ENCODE measurements at places on chromosomes 7 and 10.
A peak's percentile ranks its signal among the peaks of the same experiment; 100 is the strongest.

- DNase-seq, result no peak
Observed at GRCh38 chr7:1895664-1896515, 225.8 kb downstream of the ELFN1 start.

DNA sequence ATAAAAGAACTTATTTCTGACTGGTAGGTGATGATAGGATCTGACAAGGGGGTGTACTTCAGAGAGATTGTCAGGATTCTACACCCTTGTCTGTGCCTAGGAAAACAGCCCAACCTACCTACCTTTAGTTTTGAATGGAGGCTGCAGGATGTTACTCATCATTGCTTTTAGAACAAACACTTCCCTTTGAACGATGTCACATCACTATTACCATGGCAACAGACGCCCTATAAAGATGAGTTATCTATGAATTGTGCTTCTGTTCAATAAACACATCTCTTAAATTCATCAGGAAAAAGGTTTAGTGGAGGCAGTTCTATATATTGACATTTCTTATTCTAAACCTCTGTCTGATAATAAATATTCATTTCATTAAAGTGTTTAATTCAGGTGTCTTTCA lies 362.4 kb downstream of the CNTNAP2 start:
- DNase-seq, result no peak

- peak; percentile 29 for DNase-seq
Observed at GRCh38 chr10:131453721-131454634, 142.5 kb upstream of the TCERG1L start.

GRCh38 chr10:75736151-75736640 lies 304.8 kb downstream of the LRMDA start:
- no peak for DNase-seq

DNA sequence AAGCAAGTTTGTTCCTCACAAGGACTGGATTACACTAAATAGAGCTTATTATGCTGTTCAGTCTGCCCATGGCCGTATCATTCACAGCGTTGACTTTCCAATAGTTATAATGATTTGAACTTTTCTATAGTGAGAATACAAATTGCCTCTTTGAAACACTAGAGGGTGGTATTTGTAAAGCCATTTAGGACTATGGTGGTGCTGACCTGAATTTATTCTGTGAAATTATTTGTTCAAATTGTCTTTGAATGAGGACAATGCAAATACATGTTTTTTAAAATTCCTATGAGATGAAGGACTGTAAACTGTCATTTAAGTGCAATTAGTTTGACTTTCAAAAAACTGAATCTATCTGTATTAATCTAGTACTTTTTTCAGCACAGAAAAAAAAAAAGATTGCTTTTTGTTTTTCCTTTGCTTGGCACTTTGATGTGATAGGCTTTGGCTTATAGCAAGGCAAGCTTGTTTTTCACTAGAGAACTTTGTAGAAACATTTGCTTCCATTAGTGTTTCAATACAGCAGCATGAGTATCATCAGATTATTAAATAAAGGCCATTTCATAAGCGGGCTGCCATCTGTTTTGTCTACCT lies 122.7 kb upstream of the TMEM229A start:
- no peak for DNase-seq

- DNase-seq, result no peak
Observed at GRCh38 chr7:91169830-91170191, 94.4 kb upstream of the FZD1 start.

DNA sequence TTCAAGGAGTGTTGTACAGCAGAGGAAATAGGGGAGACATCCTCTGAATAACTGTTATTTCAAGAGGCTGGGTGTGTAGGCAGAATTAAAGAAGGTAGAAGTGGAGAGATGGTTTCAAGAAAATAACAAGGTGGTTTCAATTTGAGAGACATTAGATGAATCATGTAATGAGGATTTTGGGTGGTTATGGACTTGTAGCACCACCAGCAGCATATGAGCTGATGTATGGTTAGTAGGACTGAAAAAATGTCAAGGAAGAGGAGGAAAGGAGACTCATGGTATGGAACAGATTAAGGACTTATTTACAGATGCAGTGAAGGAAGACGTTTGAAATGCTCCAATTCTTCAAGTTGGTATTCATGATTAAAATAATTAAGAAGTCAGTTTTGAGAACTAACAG lies 166.2 kb downstream of the EXOC4 start:
- DNase-seq, result no peak

DNA sequence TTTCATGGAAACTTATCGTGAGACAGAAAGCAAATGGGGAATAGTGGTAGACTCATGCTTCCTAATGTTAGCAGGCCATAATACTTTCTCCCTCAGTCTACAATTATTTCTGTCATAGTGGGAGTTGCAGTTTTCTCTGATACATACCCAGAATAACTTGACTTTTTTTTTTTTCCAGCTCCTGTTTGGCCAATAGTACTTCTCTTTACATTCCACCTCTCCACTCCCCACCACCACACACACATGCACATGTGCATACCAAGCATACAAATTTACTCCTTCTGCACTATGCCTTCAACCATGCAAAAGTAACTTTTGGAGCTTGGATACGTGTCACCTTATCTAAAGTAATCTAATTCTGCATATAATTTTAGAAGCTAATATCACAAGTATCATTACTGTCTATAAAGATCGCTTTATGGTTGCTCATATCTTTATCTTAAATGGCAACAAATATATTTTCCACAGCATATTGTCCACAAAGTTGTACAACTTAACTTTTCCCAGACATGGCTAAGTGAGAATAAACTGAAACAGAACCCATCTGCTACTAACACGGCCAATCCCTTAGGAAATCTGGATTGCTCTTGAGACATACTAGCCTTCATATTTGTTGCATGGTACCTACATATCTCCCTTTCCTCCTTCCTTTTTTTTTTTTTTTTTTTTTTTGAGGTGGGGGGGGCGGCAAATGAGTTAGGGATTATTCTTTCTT lies 49.0 kb downstream of the TES start:
- DNase-seq, result no peak

DNA sequence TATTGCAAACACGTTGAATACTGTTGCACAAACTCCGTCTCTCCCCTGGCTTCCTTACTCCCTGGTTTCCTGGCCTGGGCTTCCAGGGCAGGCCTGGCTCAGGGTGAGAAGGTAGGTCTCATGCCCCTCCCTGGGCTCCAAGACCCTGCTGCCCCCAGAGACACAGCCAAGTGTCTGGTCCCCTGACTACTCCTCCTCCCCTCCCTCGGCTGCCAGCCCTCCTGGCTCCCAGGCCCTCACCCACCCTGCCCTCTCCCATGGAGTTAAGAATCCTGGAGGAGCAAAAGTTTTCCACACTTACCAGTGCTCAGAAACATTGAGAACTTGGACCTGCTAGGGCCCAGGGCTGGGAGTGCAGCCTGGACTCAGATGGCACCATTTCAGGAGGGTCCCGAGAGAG lies 47.2 kb upstream of the RABGEF1 start:
- DNase-seq, result no peak

GRCh38 chr10:123139521-123140163 lies 3.9 kb downstream of the HMX3 start:
- no peak for DNase-seq

DNA sequence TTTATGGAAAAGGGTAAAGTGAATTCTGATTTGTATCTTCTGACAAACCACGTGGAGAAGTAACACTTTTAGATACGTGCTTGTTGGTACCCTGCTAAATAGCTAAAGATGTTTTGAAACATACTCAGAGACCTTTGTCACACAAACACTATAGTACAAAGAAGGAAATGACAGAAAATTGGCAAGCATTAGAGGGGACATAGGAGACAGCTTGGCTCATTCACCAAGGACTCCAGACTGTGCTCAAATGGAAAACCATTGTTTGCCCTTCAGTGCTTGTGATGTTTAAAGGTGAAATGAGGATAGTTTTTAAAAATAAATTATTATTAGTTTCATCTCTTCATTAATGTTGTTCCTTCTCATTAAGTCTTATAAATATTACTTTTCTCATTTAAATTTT lies 34.0 kb upstream of the CD36 start:
- no peak for DNase-seq

DNA sequence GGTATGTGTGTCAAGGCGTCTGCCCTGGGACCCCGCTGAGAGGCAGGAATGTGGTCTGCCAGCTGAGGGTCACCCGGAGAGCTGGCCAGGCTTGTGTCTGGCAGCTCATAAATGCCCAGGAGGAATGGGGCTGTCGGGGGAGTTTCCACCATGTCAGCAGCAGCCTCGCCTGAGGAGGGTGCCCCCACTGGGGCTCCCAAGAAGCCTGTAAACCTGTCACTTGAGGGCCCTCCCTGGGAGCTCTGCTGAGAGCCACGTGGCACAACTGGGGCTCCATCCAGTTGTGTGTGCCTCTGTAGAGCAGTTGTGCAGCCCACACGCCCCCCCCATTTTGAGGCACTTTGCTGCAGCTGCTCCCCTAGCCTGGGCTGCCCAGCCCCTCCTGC lies 70.6 kb downstream of the NEURL1 start:
- DNase-seq, result no peak

GRCh38 chr10:6219494-6219836 lies 16.7 kb downstream of the PFKFB3 start:
- no peak for DNase-seq

- DNase-seq, result no peak
Observed at GRCh38 chr10:29849126-29849833, 210.1 kb downstream of the JCAD start.

- no peak for DNase-seq
Observed at GRCh38 chr10:103699611-103700435, 155.6 kb downstream of the SH3PXD2A start.

GRCh38 chr7:131365838-131366237 lies 38.2 kb downstream of the MKLN1 start:
- DNase-seq, result no peak

DNA sequence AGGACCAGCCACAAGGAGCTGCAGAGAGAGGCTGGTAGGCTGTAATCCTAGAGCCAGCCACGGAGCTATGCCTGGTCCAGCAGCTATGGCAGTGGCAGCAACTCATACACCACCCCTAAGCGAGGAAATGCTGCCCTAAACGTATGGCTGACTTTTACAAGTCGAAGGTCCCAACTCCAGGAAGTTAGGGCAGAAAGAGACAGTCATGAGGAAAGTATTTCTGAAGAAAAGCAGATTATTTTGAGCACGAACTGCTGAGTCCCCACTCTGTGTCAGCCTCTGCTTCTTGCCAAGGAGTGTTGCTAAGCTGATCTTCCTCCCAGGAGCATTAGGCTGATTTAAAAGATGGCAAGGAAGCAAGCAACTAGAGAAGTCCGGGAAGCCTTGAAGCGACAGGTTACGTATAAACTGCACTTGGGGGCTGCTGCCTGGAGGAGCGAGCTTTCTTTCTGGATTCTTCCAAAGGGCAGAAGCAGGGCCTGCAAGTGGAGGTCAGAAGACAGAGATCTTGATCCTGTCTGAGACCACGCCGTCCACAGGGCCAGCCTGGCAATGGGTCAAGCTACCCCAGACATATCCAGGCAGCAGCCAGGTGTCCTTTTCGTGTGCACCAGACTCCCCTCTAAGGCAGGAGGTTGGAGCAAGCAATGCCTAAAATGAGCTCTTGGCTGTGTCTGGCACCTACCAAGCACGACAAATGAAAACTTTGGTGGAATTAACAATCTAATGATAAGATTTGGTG lies 39.4 kb downstream of the PLXNA4 start:
- no peak for DNase-seq

GRCh38 chr10:49631975-49632374 lies 18.1 kb downstream of the CHAT start:
- no peak for DNase-seq

DNA sequence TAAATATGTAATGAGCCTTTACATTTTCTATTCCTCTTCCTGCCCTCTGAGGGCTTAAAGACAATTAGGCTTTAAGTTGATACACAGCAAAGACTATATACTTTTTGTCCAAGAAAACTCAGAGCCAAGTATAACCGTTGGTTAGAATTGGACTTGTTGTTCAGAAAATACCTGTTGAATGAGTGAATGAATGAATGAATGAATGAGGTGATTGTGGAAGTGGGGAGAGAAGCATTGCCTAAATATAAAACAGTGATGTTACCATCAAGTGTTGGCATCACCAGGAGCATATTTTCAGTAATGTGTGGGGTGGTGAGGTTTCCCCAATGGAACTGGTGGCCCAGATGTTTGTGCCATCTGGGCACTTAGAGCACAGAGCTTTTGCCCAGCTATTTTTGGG lies 106.9 kb downstream of the AOAH start:
- DNase-seq, result no peak

Data from CD4-positive, alpha-beta T cell (primary cell).